ENCODE measurements at places on chromosomes 2 and 18.

GRCh38 chr2:200455958-200456421, 53.9 kb downstream of the KCTD18 start:
- DNase-seq = peak; percentile 81

DNA sequence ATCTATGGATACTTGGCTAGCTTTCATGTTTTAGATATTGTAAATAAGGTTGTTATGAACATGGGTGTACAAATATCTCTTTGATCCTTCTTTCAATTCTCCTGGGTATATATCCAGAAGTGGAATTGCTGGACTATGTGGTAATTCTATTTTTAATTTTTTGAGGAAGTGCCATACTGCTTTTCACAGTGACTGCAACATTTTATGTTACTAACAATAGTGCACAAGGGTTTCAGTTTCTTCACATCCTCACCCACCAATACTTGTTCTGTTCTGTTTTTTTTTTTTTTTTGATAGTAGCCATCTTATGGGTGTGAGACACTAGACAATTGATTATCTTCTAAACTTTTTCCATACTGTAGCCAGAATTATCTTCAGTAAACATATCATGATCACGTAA, 17.3 kb upstream of the NEUROD1 start:
- DNase-seq = no peak

GRCh38 chr18:62959481-62959880, 244.1 kb downstream of the PHLPP1 start:
- no peak for DNase-seq

- DNase-seq = no peak
Measured at GRCh38 chr2:122080871-122081270, 325.4 kb downstream of the TSN start.

GRCh38 chr2:19799881-19800780, 101.7 kb downstream of the TTC32 start:
- no peak for DNase-seq

DNA sequence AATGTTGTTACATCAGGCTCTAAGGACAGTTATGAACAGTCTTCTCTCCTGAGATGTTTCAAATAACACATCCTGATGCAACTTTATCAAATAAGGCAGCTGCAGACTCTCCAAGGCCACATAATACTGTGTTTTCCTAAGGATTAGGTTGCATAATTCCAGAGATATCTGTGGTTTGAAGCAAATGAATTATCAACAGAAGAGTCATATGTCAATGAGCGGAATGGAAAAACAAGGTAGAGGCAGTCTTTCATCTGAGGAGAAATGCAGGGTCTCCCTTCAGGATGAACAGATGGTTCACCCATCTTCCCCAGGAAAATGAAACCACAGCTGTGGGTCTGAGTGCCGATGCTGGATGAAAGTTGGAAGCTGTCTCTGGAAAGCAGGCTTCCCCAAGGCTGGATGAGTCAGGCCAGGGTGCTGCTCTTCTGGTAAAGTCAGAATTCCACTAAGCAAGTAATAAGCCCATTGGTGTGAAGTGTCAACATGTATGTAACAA, 22.2 kb downstream of the LYG1 start:
- DNase-seq = peak; percentile 80

GRCh38 chr2:216829533-216829932, 30.3 kb downstream of the TNP1 start:
- DNase-seq = peak; percentile 75

DNA sequence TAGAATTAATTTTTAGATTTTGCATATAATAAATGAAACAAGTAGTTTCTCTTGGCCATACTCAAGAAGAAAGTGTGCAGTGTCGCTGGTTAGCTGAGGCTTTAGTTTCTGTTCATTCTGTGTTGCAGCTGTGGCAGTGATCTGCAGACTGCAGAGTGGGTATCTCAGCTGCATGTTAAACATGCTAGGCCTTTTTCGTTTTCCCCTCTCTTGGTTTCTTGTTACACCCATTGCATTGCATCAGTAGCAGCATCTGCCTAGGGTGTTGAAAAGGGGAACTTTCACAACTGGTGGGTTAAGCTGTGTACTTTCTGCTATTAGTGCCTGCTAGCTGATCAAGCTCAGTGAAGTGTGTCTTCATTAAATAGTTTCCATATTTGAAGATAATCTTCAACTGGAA, 51.3 kb downstream of the ACSL3 start:
- DNase-seq = peak; percentile 20

DNA sequence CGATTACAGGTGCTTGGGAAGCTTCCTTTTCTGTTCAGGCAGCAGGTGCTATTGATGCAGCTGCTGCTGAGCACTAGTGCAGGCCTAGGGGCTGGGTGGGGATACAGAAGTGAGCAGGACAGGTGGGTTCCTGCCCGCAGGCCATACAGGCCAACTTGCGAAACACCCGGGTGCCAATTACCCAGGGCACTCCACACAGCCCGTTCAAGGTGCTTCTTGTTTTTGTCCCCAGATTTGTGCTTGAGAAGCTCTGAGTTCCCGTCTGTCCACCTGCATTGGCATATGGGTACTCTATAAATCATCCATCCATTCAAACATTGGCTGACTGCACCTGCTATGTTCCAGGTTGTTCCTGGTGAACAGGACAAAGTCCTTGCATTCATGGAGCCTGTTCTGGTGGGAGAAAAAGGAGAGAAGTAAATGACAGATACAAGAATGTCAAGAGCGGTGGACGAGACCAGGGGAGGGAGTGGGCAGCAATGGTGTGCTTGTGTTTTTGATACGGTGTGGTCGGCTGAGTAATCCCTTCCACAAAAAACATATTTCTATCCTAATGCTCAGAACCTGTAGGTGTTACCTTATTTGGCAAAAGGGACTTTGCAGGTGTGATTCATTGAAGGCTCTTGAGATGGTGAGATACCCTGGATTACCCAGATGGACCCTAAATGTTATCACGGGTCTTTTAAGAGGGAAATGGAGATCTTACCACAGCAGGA, 31.4 kb downstream of the SH3BP4 start:
- no peak for DNase-seq

- DNase-seq = no peak
Measured at GRCh38 chr2:191538334-191538903, 139.5 kb upstream of the NABP1 start.

DNA sequence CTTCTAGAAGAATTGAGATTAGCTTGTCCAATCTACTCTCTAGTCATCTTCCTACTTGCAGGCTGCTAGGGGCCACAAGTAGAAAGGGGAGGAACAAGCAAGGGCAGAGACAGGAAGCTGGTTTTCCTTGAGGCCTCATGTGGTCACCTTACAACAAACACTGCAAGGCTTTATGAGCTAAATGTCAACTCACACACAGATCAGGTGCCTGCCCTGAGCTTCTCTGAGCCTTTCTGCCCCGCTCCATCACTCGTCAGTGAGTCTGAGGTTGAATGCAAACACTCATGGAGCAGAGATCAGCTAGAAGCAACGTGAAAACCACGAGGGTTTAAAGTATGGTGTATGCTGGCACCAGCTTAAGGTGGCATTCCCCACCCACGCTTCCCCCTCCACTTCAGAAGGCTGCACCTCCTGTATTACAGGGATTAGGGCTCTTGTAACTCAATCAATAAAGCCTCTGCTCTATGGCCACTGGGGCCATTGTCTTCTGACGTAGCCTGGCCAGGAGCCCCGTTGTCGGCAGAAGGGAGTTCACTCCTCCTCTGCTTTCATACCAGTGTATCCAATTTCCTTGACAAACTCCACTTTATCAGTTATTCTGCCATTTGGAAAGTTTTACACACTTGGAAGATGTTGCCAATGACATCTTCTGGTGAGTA, 5.4 kb upstream of the CRYGC start:
- no peak for DNase-seq

DNA sequence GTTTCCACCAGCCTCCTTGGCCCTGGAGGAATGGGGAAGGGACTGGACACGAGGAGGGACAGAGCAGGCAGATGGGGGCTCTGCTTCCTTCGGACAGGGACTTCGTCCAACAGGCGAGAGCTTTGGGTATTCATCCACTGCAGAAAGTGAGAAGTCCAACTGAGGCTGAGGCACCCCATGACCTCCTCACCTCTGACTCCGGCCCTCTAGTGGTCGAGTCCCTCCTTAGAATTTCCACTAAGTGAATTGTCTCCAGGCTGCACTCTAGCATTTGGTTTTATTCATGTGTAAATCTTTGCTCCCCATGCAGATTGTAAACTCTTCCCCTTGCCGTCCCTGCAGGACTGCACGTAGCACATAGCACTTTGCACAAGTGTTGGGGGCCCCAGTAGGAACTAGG, 75.6 kb downstream of the TMEM247 start:
- DNase-seq = no peak

DNA sequence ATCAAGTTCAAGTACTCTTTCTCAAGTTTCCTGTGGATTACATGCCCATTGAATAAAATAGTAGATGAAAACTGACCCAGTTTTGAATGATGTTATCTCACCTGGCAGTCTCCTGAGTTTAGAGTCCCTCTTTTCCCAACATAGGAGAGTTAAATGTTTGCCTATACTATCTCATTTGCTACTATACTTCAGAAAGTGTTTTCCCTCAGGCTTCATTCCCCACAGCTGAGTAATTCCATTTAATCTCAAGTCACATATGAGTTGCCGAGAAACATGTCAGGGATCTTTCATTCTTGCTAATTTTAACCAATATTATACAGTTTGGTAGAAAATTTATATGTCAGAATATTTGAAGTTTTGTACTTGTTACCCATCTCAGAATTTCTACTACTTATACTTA, 150.4 kb upstream of the CDH19 start:
- no peak for DNase-seq

DNA sequence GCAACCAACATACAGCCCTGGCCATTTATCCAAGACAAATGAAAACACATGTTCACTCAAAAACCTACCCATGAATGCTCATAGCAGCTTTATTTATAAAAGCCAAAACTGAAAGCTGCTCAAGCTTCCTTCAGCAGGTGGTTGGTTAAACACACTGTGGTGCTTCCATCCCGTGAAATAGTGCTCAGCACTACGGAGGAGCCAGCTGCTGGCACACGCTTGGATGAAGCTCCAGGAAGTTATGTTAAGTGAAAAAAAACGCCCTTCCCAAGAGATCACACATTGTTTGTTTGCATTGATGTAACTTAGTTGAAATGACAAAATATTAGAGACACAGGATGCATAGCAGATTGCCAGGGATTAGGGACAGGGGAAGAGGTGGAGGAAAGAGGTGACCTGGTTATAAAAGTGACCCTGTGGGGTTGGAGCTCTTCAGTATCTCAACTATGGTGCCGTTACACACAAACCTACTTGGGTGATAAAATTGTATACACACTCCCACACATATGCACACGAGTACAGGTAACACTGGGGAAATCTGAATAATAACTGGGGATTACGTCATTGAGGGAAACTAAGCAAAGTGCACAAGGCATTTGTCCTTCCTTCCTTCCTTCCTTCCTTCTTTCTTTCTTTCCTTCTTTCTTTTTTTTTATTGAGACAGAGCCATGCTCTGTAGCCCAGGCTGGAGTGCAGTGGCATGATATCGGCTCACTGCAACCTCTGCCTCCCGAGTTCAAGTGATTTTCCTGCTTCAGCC, 6.2 kb upstream of the ALPG start:
- no peak for DNase-seq

GRCh38 chr2:164657129-164657528, 35.8 kb upstream of the GRB14 start:
- DNase-seq = peak; percentile 62

DNA sequence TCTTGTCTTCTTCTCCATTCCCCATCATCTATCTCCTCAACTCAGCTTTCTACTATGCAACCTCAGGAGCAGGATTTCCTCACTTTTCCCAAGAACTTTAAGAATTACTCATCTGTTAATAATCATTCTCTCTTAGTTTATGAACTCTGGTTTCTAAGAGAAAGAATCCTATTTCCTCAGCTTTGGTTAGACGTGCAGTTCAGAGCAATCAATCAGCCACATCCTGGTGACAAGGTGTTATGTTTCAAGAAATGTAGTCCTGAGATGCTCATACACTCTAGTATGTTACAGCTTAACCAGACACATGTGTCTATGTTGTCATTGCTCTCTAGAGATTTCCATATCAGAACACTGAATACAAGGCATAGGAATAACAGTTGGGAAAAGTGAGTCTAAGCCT, 277.9 kb downstream of the MBD2 start:
- no peak for DNase-seq

DNA sequence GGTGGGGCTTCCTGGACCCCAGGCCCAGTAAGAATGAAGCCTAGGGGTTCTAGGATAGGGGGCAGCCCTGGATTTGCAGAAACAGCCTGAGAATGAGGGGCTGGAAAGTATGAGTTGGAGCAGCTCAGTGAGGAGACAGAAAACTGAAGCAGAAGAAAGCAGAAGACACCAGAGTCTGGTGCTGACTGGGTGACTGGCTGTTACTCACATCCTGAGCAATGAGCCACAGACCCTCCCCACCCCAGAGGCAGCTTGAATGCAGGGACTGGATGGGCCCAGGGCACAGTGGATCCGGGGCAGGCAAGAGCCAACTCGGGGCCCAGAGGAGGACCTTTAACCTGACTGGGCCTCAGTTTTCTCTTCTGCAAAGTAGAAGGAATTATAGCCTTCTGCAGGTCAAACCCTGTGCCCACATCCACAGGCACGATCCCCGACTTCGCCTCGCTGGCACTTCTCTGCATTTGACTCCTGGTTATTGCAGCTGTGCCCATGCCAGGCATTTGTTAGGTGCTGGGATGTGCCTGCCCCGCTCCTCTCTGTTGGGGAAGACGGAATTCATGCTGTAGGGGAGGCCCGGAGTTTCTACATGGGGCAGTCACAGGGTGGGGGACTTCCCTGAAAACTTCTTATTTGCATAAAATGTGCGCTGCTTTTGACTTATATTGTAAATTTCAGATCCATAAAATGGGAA, 8.5 kb downstream of the STEAP3 start:
- DNase-seq = no peak

GRCh38 chr2:172241222-172241621, 138.5 kb upstream of the DLX2 start:
- no peak for DNase-seq

- DNase-seq = no peak
Measured at GRCh38 chr18:13137670-13138419, 80.7 kb upstream of the LDLRAD4 start.

- DNase-seq = no peak
Measured at GRCh38 chr2:7378591-7378990, 461.4 kb downstream of the RNF144A start.

DNA sequence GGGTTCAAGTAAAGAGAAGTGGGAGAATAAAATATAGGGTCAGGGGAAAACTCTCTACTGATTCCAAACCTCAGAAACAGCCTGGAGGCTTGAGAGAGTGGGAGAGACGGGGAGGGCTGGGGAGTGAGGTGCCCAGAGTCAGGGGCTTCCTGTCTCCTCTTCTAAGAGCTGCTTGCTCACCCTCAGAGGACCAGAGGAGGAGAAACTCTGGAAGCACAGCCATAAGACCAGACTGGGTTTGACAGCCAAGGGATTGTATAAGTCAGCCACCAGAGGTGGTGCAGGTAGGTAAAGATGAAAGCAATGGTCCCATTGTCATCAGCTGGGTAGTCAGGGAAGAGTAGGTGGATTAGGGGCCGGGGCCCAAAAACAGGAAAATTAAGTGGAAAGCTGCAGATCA, 259.4 kb downstream of the TNS1 start:
- DNase-seq = no peak

Data from cardiac muscle cell (in vitro differentiated cells and primary cell).